ENCODE measurements at places on chromosomes 6 and 20.
A peak's percentile ranks its signal among the peaks of the same experiment; 100 is the strongest.

- DNase-seq = no peak
These were observed 722 bp upstream of the TMEM14B start for GRCh38 chr6:10746915-10747250.

DNA sequence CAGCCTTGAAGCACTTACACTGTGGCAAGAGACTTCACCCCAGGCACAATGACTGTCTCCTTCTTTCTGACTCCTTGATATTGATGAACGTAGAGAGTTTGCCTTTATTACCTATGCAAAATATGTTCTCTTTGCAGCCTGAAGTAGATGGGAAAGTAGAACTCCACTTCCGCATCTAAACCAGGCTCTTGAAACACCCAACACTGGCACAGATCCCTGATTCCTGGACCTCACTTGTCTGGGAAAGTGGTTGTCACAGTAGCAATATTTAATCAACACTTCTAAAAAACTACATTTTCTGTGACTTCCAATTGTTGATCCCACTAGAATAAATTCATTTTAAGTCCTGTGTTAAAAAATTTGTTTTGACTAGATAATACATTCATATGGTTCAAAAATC is 143.1 kb downstream of the CDK19 start:
- DNase-seq = no peak

DNA sequence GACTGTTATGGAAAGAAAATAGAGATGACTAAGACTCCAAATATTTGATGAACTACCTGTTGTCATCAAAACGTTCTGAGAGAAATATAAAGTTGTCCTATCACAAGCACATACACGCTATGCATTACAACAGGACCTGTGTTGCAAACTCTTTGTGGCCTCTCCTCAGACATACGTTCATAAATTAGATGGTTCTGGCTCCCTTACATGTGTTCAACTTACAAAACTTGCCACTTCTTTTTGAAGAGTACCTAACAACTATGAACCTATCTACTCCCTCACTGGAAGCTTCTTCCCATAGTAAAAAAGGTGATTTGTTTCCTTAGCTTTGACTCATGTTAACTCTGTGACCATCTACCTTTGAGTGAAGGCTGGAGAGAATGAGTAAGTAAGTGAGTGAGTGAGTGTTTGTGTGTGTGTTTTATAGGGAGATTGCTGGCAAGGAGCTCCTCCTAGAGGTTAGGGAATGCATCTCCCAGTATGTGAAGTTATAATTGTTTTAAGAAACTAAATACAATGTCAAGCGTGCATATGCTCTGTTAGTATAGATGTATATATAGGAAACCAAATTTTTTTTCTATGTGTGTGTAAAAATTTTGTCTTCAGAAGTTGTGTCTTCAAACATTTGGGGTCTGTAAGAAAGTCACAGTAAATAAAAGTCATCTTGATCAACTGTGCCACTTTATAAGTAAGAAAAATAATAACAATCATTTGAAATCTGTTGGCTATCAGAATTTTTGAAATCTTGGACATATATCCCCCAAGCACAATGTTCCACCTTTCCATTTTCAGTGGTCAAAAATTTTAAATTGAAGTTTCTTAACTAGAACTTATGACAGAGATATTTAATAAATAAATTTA is 1211.1 kb upstream of the GJE1 start:
- peak; percentile 52 for DNase-seq

DNA sequence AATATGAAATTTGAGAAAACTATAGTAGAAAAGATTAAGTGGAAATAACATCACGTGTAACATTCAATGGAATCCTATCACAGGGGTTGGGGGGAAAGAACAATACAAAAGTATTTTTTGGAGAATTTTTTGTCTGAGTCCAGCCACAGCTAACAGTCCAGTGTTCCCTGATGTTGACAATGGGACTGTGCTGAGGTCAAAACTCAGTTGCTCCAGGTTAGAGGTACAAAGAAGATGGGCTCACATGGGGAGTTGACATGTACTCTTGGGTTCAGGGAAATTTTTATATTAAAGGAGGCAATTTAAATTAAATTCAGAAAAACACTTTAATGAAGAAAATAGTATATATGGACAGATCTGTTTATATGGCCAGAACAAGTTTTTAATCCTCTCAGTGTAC is 995 bp downstream of the MYCT1 start:
- DNase-seq = no peak

- no peak for DNase-seq
These were observed 333 bp upstream of the SMIM13 start for GRCh38 chr6:11093376-11093625.

- no peak for DNase-seq
These were observed 11.4 kb upstream of the SNX9 start for GRCh38 chr6:157811476-157812173.

- DNase-seq = no peak
These were observed 18.6 kb upstream of the ENPP1 start for GRCh38 chr6:131789219-131789618.

DNA sequence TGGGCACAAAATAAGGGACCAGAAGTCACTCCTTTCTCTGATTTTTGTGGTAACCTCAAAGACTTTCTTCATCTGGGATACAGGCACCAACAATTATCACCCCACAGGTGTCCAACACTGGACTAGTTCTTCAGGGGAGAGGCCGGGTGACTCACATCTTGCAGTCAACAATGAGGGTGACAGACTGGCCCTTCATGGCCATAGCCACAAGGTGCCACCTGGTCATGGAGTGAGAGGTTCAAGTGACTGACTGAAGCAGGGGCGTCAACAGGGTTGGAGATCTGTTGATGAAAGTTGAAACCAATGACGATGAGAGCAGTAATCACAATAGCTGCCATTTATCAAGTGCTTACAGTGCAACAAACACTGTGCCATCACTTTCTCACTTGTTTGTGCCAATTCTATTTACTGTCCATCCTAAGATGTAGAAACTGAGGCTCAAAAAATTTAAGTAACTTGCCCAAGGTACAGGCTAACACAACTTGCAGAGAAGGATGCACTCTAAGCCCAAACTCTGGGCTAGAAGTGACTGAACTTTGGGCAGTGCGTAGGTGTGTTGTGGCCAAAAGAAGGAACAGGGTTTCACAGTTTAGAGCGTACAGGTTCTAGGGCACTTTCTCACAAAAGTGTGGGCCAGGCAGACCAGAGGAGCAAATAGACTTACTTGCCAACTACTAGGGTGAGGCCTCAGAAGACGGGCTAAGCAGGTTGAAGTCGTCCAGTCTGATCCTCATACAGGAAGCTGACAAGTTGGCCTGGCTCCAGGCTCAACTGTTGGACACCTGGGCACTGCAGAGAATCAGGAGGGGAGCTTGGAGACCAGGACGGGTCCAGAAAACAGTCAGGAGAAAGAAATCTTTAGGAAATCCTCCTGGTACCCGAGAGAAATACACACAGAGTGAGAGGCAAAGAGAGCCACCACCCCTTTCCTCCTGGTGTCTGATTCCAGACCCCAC is 30.4 kb downstream of the HLA-DPB1 start:
- no peak for DNase-seq

GRCh38 chr6:107532706-107533105 is 42.8 kb downstream of the SOBP start:
- no peak for DNase-seq

DNA sequence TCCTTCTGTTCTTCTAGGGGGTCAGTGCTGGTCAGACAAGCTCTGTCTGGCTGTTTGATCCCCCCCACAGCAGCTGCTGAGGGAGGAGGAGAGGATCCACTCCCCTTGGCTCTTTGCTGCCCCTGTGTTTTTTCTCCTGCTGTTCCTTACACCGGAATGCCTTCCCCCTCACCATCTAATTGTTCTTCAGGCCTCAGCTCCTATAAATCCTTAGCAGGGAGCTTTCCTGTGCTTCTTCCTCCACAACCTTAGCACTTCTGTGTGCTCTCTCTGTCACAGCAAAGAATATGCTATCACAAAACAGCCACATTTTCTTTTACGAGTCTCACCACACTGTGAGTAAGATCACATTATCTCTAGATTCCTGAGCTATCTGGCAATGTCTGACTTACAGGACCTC is 196.6 kb downstream of the OTOR start:
- DNase-seq = no peak

- DNase-seq = no peak
These were observed 129.7 kb upstream of the FAM83B start for GRCh38 chr6:54716877-54717276.

- no peak for DNase-seq
These were observed 12.4 kb upstream of the NPBWR2 start for GRCh38 chr20:64119681-64120341.

DNA sequence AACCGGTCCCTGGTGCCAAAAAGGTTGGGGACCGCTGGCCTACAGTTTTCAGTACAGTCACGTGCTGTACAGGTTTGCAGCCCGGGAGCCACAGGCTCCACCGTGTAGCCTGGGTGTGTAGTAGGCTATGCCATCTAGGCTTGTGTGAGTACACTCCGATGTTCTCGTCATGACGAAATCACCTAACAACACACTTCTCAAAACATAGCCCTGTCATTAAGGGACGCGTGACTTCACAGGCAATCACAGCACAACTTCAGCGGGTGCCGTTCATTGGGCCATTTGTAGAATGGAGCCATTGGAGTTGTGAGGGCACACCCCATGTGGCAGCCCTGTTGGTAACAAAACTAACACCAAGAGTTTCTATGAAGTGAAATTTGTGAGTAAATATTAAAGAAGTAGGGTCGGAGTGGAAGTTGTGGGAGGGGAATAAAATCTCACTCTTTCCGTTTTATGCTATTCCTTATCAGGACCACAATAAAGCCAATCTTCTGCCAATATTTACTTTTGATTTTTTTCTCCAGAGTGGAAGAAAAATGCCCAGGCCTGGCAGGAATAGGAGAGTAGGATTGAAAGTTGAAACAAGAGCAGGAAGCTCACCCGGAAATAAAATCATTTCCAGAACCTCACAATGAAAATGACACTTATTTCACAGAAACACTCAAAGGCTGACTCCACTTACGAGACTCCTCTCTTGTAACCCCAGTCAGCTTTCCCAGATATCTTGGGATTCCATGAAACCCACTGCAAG is 63.7 kb upstream of the PTPN1 start:
- no peak for DNase-seq

DNA sequence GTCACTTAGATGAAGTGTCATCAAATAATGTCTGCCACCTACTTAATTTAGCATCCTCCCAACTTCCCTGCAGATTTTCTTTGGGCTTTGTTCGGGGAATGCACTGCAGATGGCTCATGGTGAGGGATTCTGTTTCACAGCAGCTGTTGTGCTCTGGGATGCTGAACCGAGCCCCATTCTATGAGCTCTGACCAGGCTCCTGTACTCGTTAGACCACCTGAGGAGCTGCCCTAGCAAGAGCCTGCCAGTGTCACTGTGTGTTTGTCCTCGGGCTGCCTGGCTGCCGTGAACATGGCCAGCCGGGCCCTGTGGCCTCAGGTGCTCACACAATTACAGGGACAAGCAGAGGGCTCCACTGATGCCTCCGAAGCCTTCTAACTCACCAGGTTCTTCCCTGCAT is 238.8 kb upstream of the ECI2 start:
- no peak for DNase-seq

DNA sequence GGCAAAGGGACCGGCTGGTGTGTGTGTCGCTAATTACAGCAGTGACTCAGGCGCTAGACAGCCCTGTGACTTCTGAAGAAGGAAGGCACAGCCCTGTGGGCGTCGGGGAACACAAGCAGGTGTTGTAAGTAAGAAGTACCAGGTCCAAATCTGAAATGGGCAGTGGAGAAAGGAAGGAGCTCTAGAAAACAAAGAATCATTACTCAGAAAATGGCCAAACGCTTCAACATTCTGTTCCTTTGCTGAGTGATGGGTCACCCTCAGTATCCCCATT is 106.8 kb downstream of the PXDC1 start:
- DNase-seq = no peak

DNA sequence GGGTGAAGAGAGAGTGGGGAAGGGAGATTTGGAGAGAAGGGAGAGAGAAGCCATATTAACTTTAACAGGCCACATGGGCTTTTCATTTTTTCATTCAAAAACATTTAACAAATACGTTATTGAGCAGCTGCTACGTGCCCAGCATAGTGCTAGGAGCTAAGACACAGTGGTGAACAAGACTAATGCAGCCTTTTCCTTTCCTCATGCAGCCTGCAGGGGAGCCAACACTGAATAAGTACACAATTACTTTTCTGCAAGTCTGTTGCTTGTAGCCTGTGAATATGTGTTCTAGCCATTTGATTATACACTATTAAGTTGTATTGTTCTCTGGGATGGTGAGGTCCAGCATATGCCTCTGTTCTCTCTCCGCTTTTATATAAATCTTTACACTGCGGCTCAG is 1.9 kb upstream of the BLOC1S5 start:
- DNase-seq = no peak

DNA sequence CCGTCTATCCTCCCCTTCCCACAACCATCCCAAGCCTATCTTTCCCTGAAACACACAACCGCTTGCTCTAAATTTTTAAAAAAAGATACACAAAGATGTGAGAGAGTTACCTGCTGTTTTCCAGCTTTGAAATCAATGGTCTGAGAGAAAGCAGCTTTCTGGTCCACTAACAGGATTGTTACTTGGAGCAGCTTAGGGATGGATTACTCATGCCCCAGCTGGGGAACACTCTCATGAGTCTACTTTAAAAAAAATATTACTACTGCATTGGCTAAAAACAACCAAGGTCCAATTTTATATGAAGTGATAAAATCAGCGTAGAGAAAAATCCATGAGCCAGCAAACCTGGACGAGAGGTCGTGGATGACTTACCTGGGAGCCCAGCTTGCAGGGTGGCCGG is 29.6 kb upstream of the FOXC1 start:
- no peak for DNase-seq

DNA sequence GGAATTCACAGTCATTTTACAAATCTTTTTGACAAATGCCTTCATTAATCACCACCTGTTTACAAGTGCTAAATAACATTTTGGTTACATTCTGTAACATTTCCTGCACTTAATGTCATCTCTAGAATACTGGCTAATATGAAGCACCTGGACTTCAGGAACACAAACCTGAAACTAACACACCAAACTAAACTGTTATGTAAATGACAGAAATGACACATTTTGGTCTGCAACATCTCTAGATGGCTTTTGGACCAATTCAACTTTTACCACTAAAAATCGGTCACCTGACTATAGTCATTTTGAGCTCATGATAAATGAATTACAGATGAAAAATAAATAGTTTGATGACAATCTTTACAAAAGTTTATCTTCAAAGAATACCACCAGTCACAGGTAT is 80.6 kb downstream of the ATG5 start:
- no peak for DNase-seq

Data from AG04449 (cell line).